ENCODE measurements at places on chromosomes 4 and X.

GRCh38 chrX:14758029-14758491 lies 114.8 kb downstream of the FANCB start:
- no peak for DNase-seq

DNA sequence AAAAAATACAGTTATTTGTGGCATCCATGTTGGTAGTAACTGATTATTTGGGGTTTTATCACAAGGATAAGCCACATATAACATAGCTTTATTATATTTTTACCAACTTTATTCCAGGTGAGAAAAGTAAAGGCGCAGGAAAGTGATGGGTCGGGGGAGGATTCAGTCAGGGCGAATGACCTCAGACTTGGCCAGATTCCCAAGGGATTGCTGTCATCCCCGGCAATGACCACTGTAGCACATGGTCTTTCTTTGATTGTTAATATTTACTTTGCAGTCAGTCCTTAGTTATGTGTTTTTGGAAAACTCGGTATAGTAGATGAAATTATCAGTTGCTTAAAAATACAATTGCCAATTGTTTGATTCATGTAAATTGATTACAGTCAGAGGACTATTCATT lies 17.6 kb downstream of the GRIA3 start:
- DNase-seq: no peak

DNA sequence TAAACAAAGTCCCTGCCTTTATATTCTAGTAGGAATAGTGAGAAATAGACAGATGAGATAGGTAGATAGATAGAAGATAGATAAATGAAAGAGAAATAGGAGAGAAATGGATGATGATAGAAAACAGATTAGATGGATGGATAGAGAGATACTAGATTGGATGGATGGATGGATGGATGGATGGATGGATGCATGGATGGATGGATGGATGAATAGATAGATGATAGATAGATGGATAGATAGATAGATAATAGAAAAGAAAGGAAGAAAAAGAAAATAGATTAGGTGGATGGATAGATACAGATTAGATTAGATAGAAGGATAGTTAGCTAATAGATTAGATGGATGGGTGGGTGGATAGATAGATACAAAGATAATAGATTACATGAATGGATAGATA lies 33.2 kb upstream of the WDR17 start:
- no peak for DNase-seq

GRCh38 chr4:169270810-169271691 lies at the start of gene SH3RF1:
TSS of gene SH3RF1 (minus strand) at chr4:169270956. CDS start at chr4:169269212, 1,744 bp downstream.
- peak; percentile 58 for DNase-seq

- DNase-seq: no peak
These were observed 138.6 kb downstream of the HS6ST2 start for GRCh38 chrX:132819711-132820264.

- no peak for DNase-seq
These were observed 575 bp downstream of the TREX2 start for GRCh38 chrX:153445106-153445855.

DNA sequence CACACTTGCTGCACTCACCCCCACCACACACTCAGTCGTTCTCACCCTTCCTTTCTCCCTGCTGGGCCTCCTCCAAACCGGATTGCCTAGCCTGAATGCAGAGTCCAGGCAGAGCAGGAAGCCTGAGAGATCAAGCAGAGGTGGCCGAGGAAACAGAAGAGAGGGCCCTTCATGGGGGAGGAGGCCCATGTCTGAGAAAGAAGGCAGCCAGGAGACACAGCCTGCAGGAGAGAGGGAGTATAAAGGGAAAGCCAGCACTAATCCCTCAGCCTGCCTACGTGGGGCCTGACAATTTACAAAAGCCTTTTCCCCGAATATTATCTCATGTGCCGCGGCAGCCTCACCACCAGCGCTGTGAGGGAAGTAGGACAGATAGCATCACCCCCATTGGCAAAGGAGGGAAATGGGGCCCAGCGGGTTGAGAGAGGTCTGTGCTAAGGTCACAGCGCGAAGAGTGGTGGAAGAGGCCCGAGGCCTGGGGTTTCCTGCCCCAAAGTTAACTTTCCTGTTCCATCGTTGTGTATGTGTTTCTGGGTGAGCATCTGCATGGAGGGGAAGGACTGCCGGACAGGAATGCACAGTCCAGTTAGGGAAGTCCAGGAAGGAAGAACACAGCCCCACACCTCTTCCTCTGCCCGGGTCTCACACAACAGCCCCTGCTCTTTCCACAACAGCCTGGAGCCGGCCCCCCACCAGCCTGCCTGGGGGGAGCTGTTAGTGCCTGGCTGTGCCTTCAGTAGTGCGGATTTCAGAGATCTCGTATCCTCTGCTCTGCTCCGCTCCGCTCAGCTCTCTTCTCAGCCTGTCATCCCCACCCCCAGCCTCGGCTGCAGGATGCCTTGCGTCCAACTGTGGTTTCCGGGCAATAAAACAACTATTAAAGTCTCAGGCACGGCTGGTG lies 50.9 kb upstream of the BCOR start:
- no peak for DNase-seq

DNA sequence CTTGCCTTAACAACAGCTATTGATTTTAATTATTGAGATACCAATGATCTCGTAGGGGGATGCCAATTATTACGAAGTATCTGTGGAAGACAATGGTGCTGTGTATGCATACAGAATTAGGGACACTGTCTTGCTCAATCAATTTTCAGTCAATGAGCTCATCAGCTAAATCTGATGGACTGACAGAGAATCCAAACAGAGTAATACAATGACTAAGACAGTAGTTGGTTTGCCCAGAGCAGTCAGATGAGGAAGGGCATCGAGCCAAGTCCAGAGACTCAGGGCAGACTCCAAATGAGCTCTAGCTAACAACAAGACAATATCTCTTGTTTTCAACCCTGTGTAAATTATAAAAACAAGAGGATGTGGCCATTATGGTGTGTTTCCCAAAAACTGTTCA lies 14.7 kb upstream of the GSX2 start:
- DNase-seq: peak; percentile 69

GRCh38 chr4:20617678-20618396 lies 82.4 kb upstream of the PACRGL start:
- DNase-seq: no peak

DNA sequence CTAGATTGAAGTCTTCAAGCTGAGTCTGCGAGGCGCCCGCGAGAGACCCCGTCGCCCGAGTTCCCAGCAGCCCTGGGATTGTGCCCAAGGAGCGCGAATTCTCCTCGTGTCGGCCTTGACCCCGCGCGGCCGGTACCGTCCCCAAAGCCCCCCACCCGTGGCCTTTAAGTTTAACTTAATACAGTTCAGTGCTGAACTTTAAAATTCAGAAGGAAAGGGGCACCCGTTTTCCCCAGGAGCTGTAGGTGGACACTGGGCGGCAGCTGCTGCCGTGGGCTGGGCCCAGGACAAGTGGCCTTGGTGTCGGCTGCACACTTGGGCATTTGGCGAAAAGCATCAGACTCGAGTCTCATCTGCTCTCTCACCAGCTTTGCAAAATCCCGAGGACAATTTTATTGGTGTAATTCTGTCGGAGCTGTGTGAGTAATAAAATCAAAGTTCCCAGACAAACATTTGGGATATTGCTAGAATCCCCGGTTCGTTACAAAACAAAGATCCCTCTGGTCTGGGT lies 634 bp downstream of the CWH43 start:
- DNase-seq: no peak

GRCh38 chr4:149999485-150000074 lies 78.7 kb upstream of the DCLK2 start:
- DNase-seq: peak; percentile 61

- DNase-seq: no peak
These were observed 10.1 kb downstream of the CISD2 start for GRCh38 chr4:102878901-102879300.

GRCh38 chr4:80240976-80241375 lies 25.5 kb upstream of the FGF5 start:
- no peak for DNase-seq

DNA sequence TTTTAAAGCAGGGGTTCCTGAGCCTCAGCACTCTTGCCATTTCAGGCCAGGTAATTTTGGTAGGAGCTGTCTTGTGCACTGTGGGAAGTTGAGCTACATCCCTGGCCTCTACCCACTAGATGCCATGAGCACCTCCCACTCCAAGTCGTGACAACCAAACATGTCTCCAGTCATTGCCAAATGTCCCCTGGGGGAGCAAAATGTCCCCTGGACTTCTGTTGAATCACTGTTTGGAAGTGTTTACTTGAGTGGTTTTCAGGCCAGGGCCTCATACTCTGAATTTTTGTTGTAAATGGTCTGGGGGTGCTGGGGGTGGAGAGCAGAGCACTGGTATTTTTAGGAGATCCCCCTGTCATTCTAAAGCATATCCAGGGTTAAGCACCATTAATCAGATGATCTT lies 3.2 kb downstream of the PDK3 start:
- DNase-seq: no peak

DNA sequence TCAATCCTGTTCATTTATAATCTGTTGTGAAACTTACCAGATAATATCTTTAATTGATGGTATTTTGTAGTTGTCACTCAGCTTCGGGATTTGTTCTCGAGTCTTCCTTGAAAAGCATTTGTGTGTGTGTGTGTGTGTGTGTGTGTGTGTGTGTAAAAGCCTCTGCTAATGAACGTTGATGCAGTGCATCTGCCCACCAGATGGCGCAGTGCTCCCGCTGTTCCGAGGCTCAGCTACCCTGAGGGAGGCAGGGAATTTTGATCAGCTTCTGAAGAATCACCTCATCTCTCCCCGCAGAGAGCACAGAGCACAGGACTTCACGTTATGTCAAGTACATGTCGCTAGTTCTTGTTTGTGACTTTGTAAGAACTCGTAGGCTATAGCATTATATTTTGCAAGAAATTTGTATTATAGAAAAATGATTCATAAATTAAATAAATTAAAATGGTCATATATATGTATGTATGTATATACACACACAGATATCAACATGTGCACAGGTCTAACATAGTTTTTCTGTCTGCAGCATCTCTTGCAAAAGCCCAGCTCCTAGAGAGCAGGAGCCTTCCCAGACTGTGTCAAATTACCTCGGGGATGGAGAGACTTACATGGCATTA lies 316.7 kb upstream of the IGFBP7 start:
- peak; percentile 36 for DNase-seq

GRCh38 chrX:16592194-16592770 lies 57.7 kb upstream of the S100G start:
- no peak for DNase-seq

GRCh38 chr4:139934708-139935195 lies 219.2 kb downstream of the MAML3 start:
- no peak for DNase-seq

DNA sequence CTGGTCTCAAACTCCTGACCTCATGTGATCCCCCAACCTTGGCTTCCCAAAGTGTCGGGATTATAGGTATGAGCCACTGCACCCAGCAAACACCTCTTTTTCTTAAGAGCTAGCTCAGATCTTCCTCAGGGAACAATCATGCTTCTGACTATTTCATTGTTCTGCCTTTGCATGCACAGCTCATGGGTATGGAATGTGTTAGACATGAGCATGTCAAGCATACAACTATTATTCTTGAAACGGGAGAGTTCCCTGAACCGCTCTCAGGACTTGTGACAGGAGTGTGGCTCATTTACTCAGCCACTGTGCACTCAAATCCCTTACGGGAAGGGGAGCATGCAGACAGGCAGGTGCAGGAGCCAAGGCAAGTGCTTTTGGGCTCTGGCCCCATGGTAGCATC lies 231.7 kb upstream of the TAPT1 start:
- no peak for DNase-seq

GRCh38 chr4:39713691-39714090 lies 15.8 kb downstream of the UBE2K start:
- no peak for DNase-seq

DNA sequence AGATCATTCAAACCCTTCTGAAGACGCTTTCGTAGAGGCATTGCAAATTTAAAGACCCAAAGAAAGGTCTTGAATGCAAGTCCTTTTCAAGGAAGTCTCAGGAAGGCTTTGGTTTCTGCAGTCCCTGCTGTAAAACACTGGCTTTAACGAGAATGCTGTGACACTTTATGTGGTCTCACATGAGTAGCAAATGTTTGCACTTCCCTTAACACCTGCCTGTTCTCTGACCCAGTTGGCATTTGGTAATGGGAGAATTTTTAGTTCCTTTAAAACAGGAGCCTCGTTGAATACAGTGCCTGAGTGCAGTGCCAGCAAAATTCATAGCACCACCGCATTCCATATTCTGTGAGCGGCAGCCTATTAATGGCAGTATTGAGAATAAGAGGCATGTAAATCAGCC lies 330.5 kb upstream of the PRKX start:
- DNase-seq: no peak

DNA sequence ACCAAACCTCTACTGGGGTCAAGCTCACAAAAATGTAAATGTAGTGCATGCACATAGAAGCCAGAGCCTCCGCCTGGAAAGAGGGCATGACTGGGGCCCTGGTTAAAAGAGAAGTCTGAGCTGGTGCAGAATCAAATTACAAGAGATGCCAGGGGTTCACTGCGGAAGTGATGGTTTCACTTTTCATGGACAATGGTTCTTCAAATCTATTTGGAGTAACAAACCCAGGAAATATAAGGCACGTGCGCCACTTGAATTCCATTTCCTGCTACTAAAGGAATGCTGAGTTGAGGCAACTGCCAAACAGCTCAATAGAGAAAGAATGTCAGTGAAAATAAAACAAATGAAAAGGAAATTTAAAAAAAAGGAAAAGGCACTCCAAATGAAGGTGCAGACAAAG lies 79.8 kb downstream of the FUNDC1 start:
- DNase-seq: no peak

DNA sequence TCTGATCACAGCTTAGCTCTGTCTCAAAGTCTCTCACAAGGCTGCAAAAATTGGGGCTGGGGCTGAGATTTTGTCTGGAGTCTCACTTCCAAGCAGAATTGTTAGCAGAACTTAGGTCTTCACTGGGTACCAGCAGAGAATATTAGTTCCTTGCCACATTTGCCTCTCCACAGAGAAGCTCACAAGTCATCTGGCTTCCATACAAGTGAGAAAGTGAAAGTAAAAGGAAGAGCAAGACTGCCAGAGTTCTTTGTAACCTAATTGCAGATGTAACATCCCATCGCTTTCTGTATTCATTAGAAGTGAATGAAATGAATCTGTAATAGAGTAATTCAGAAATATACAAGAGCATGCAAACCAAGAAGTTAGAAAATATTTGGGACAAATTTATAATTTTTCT lies 624.1 kb upstream of the GNPDA2 start:
- DNase-seq: no peak

DNA sequence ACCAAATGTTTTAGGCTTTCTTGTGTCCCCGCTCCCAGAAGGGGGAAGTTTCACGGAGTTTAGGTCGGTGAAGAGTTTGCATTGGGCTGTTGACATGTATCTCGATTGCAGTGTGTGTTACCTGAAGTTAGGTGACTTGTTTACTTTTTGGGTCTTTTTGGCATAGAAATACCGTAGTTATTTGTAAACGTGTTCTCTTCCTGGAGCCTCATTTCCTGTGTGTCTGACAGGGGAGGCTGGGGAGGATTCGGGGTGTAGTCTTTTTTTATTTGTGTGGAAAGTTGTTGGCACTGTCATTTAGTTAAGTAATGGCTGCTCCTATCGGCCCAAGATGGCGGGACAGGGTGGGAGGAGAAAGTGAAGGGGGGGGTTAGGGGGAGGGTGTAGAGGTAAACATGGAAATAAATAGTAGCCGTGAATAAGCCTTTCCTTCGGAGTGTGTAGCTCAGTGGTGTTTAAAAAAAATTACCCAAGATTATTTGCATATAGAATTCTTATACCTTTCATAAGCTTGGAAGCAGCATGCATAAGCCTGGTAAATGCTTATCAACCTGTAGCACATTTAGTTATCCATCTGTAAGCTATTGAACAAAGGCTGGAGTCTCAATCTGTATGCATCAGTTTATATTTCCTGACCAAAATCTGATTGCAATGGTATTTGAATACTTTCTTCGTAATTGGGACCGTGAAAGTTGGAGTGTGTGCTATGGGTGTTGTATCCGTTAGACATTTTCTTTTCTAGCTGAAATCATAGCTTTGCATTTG lies 1.6 kb downstream of the KDM6A start:
- no peak for DNase-seq

Data from AG04450 (cell line).